ENCODE measurements at places on chromosomes 7 and 10.

DNA sequence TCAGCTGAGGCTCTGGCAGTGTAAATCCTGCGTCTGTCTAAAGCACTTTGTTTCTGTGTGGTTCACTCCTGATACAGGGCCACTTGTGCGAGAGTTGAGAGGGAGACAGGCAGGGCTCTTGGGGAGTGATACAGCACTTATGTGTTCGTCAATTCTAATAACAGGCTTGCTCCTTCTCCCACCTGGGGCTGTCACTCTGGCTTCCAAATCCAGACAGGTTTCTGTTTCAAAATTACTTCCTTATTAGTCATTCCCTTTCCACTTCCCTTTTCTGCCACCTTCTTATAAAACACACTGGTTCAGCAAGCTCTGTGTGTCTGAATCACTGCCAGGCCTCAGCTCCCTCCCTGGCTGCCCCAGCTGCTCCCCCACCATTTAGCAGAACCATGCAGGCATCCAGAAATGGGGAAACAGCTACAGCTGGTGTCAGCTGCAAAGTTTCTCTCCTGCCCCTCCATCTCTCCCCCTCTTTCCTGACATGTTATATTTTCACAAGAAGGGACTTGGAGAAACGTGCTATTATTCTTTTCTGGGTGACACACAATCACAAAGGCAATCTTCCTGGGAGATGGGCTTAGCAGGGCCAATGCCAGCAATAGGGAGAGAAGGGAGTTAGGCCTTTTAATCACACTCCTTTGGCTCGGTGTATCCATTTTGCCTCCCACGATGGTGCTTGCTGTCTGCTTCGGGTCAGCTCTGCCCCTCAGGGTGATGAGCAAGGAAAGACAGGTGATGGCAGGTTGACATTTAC lies 58.4 kb upstream of the ZNRF2 start:
- no peak for DNase-seq

GRCh38 chr7:5423976-5424748 lies 528 bp upstream of the TNRC18 start:
- DNase-seq = no peak

DNA sequence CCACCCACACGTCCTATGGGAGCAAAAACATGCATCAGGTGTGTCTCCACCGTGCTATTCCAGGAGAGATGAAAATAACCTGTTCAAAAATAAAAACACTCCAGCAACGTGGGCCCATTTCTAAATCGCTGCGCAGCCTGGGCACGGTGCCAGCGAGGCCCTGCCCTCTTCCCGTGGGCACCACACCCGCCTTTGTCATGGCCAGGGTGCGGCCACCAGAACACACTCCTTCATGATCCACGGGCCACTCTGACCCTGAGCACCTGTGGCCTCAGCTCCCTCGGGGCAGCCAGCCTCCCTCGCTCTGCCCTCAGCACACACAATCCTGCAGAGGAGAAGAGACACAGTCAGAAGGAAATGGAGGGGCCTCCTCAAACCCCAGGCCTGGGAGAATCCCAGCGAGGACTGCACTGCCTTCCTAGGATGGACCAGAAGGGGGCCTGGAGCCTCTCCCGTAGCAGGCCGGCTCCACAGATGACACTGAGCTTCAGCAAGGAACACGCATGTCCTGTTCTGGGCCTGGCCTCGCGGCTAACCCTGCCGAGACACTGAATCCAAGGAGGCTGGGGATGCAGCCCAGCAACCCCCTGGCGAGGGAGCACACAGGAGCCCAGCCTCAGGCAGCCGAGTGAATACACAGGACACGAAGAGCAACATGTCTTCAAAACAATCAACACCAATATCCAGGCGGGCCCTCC lies 169.0 kb downstream of the MAD1L1 start:
- no peak for DNase-seq

GRCh38 chr7:35728412-35729060 lies 33.6 kb upstream of the HERPUD2 start:
- no peak for DNase-seq

GRCh38 chr7:25633426-25634036 lies 405.2 kb upstream of the NPVF start:
- no peak for DNase-seq

GRCh38 chr10:114079421-114079820 lies 35.8 kb downstream of the ADRB1 start:
- no peak for DNase-seq

DNA sequence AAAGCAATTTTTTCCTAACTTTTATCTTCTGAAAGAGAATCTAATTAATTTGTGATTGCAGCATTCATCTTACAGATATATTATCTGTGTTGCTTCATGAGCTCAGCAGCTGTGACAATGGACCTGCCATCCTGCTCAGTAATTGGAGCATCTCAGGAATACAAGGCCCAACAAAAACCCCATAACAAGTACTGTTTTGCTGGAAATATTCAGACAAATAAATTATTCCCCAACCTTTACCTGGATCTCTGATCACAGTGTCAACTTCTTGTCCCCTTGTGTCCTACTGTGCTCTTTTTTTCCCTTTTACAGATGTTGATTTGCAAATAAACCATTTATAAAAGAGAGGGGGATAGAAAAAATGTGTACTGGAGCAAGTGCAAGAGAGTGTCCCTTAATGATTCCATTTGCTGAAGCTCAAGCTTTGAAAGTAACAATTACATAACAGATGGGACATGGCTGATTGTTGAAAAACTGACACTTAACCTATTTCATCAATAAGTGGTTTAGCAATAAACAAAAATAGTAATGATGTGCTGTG lies 1063.4 kb upstream of the GHITM start:
- no peak for DNase-seq

DNA sequence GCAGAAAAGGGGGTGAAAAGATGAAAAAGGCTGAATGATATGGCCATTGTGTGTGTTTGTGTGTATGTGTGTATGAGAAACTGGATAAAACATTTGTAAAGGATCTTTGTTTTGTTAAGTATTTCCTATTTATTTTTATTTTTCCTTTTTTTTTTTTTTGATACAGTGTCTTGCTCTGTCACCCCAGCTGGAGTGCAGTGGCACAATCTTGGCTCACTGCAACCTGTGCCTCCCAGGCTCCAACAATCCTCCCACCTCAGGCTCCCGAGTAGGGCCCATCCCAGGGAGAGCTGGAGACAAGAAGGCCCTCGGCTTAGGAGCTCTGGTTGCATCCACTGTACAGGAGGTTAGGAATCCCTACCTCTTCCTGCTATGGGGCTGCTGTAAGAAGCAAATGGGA lies 6.9 kb upstream of the CALML5 start:
- DNase-seq = no peak

- no peak for DNase-seq
These were observed 67.8 kb upstream of the NPVF start for GRCh38 chr7:25296086-25296485.

DNA sequence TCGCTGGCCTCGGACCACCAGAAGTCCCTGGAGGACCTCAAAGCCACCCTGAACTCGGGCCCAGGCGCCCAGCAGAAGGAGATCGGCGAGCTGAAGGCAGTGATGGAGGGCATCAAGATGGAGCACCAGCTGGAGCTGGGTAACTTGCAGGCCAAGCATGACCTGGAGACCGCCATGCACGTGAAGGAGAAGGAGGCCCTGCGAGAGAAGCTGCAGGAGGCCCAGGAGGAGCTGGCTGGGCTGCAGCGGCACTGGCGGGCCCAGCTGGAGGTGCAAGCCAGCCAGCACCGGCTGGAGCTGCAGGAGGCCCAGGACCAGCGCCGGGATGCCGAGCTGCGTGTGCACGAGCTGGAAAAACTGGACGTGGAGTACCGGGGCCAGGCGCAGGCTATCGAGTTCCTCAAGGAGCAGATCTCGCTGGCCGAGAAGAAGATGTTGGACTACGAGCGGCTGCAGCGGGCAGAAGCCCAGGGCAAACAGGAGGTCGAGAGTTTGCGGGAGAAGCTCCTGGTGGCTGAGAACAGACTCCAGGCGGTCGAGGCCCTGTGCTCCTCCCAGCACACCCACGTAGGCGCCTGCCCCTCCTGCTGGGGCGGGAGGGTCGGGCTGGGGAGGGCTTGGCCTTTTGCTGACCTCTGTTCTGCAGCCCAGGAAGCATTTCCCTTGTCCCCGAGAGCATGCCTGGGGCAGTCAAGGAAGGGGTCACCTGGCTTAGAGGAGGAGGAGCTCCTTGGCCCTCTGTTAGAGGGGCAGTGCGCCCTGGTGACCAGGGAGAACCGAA lies 77.3 kb upstream of the GTF2IRD1 start:
- DNase-seq = no peak

DNA sequence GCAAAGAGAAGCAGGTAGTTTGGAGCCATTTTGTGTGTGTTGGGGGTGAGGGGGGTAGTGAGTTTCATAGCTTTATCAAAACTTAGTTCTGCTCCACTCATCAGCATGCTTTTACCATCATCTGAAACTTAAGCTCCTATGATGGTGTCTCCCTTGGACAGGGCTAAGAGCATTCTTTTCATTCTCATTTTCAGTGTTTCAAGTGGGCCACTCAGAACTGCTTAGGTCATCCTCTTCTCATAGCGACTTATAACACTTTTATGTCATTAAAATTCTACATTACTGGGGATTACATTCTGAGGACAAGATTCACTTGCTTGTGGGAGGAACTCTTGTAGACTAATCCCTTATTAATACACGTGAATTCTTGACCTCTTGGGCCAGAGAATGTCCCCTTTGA lies 649.4 kb downstream of the SUGCT start:
- no peak for DNase-seq

DNA sequence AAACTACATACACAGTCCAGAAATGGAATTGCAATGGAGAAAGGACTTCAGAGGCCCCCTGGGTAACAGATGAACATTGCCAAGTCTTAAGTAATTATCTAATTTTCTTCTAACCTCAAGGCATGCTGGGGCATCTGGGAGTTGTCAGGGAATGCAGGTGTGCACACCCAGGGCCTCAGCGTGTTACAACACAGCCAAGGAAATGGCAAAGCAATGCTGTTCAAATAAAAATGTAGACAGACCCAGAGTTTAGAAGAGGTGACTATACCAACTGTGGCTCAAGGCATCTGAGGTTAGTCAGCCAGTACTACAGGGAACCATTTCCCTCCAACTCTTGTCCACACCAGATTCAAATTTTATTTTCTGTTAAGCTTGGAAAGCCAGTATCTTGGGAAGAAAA lies 73.6 kb downstream of the CCDC3 start:
- DNase-seq = no peak

GRCh38 chr7:93117327-93117726 lies 452 bp downstream of the SAMD9 start:
- DNase-seq = no peak

DNA sequence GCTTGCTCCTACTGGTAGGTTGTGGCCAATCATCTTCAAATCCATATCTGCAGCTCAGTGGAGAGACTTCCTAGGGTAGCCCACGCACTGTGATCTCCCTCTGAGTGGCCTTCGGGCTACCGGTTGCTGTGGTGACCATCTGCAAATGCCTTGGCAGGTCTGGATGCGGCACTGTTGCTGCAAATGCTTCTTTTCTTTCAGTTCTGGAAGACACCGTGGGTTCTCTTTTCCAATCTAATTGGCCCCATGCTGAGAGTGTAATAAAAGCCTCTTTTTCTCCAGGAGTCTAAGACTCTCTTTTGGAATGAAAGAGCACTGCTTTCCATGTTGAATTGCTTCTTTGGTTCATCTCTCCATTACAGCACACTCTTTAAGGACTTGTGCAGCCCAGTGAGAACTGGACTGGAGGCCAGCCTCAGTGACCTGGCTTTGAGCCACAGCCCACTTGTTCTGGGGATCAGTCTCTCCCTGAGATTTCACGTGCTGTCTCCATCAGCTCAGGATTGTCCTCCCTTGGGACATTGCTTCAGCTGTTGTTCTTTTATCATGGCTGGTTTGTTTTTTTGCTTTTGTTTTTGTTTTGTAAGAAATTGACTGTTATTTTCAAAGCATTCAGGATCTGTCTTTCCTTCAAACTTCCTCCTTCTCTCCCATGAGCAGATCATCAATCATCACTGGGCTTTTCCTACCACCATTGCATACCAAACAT lies 286.6 kb downstream of the BMPER start:
- DNase-seq = no peak

- DNase-seq = peak; percentile 63
These were observed 16.1 kb upstream of the IMPDH1 start for GRCh38 chr7:128425850-128426249.

DNA sequence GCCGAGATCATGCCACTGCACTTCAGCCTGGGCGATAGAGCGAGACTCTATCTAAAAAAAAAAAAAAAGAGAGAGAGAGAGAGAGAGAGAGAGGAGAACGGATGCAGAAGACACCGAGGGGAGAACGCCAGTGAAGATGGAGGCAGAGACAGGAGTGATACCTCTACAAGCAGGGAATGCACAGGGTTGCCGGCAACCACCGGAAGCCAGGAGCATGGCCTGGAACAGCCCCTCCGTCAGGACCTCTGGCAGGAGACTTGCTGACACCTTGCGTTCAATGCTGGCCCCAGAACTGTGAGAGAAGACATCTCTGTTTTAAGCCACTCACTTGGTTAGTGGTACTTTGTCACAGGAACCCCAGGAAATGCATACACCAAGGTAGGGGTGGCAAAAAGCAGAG lies 38.1 kb upstream of the DUSP5 start:
- no peak for DNase-seq

DNA sequence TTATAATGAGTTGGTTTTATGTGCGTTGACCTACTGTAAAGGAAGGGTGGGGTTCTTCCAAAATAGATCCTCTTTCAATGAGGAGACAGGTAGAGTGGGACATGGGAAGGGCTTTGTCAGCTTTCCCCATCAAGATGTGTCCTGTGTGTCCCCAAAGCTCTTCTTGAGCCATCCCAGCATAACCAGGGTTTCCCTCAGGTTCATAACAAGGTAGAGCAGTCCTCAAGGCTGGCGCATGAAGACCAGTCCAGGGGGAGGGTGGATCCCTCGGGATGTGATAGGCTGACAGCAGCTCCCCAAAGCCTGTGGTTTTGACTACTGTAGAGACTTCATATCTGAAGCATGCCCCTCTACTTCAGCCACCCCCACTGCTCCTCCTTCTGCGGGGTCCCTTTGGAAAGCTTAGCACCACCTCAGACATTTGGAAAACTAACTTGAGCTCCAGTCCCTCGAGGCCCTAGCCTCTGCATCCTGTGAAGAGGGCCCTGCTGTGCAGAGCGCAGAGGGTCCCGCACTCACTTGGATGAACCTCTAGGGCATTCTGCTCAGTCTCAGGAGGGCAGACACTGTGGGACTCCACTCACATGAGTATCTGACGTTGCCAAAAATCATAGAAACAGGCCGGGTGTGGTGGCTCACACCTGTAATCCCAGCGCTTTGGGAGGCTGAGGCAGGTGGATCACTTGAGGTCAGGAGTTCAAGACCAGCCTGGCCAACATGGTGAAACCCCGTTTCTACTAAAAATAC lies 1.1 kb upstream of the GIMAP8 start:
- no peak for DNase-seq

DNA sequence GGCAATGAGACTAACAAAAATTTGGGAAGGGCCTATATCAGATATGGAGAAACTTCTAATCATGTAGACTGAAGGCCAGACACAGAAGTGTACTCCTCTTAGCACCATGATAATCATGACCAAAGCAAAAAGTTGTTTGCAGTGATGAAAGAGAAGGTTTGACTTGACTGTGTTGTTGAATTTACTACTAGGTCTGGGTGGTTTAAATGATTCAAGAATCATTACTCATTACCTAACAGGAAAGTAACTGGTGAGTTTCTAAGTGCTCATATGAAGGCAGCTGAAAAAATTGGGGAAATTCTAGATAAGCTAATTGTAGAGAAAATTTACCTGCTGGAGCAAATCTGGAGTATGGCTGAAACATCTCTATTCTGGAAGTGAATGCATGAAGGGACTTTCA lies 451.5 kb upstream of the SORCS1 start:
- no peak for DNase-seq
